ENCODE measurements at places on chromosomes 7 and 10.

- no peak for DNase-seq
These were observed 19.2 kb upstream of the GRID1 start for GRCh38 chr10:86385806-86386205.

DNA sequence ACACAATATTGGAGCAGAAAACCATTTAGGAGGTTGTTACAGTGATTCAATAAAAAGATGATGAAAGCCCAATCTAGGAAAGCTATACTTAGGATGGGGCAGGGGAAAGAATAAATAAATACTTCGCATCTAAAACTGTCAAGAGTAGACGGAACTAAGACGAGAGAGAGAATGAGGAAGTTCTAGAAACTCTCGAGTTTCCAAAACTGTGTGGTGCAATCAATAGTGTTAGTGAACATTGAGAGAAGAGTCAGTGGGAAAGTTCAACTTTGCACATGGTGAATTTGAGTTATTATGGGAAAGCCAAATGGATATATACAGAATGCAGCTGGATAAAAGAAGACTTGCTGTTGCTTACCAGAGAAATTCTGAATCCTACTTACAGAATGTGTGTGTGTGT lies 133.8 kb upstream of the MEOX2 start:
- no peak for DNase-seq

DNA sequence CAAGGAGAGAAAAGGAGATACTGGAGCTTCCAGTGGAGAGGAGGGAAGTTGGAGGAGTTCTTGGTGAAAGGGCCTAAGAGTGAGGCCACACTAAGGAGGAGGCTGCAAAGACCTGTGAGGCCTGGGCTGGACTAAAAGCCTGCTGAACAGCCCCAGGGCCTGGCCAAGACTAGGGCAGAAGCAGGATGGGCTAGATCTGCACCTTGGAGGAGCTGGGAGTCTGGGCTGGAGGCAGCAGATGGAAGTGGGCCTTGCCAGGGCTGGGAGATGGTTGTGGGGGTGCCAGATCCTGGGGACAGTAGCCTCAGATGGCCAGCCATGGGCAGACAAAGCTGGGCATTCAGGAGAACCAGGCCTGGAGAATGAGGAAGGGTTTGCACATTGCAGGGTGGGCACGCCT lies 6.5 kb upstream of the PURB start:
- DNase-seq, result no peak

DNA sequence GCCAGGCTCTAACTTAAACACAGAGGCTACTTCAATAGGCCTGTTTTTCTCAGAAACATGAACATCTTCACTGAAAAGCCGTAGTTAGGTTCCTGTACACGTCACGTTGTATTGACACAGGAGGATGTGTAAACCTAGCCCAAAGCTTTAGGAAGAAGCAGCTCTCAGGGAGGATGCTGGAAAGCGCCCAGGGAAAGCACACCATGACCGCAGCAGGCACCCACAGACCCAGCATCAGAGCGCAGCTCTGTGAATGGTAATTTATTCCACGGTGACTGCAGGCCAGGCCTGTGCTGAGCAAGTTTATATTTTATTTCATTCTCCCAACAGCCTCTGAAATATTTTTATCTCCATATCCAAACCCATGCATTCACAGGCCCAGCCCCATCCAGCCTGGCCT lies 51.1 kb downstream of the ASB13 start:
- no peak for DNase-seq

DNA sequence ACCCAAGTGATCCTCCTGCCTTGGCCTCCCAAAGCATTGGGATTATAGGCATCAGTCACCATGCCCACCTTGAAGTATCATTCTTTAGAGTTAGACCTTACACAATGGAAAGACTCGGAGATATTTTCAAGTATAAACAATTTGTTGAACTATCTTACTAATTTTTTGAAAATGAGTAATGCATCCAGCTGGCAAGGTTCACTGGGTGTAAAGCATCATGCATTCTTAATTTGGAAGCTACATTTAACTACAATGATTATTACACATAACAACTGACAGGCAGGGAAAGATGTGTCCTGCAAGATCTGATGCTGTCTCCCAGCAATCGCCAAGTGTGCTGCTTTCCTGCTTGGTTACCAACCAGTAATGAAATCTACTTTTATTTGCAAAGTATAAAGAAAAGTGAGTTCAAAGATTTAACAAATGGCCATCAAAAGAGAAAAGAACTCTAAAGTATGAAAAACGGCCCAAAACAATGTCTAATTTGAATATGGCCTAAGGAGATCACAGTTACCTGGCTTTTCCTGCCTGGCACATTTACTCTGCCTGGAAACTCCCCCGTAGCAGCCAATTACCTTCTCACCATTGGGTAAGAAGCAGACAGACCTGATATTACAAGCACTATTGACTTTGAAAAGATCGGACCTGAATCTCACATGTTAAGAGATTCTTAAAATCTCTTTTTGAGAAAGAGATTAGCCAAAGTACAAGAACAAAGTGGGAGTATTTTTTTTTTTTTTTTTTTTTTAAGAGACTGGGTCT lies 59.3 kb upstream of the NMT2 start:
- no peak for DNase-seq

Data from NCI-H748 treated with DMSO at 0.1 percent for 48 hours (cell line).